ENCODE measurements at places on chromosomes 1 and 21.

DNA sequence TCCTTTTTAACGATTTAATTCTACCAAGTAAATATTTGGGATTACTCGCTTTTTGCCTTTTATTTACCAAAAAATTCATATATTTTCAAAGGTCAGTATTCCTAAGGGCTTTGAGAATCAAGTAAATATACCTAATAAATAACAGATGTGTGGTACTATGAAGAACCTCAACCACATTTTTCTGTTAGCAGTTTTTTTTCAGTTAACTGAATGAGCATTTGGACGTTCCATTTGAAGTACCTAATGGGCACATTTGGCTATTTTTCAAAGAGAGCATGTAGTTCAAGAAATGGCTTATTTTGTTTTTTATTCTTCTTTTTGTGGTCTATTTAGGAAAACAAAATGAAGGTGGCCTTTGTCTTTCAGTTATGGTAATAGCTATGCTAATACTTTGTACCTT is 253.0 kb downstream of the GPR52 start:
- DNase-seq = no peak

DNA sequence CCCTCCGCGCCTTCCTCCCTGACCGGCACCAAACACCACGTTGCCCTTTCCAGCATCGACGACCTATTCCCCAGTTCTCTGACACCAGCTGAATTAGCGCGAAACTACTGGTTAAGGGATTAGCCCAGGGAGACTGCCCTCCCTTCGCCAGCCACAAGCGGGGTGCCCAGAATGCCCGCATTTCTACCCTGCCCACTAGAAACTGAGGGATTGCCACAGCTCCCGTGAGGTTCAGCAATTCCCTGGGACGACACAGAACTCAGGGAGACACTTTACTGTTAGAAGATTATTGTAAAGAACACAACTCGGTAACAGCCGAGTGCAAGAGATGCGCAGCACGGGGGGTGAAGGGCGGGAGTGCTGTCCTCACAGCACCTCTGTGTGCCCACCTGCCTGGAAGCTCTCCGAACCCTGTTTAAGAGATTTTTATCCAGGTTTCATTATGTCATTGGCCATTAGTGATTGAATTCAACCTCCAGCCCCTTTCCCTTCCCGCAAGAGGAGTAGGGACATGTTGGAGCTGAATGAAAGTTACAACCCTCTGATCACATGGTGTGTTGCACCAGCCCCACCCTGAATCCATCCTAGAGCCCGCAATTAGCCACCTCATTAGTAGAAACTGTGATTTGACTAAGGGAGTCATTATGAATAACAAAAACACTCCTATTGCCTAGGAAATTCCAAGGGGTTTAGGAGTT is 15.8 kb upstream of the RIPPLY3 start:
- no peak for DNase-seq

DNA sequence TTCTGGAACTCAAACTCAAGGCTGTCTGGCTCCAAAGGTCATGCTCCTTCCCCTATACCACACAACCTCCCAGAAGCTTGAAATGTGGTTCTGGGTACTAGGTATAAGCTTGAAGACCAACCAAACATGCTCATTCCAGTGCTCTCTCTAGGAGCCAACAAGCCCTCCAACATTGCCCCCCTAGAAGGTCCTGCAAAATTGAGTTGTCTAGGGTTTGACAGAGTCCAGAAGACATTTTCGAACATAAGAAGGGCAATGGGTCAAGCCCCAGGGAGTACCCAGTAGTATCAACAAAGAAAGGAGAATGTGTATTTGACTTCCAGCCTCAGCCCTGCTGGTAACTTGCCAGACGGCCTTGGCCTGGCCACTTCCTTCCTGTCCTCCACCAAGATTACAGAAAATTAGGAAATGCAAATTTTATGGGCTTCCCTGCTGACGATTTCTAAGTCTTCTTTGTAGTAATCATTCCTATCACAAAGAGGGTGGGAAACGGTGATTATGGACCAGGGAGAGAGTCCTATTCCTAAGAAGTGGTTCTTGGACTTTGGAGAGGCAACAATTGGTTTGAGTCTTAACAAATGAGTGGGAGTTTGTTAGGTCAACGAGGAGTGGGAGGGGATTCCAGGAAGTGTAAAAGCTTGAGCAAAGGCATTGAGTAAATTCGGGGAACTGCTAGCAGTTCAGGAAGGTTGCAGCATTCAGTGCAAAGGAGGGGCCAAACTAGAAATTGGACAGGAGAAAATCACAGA is 18.7 kb upstream of the SLAMF1 start:
- peak; percentile 64 for DNase-seq

DNA sequence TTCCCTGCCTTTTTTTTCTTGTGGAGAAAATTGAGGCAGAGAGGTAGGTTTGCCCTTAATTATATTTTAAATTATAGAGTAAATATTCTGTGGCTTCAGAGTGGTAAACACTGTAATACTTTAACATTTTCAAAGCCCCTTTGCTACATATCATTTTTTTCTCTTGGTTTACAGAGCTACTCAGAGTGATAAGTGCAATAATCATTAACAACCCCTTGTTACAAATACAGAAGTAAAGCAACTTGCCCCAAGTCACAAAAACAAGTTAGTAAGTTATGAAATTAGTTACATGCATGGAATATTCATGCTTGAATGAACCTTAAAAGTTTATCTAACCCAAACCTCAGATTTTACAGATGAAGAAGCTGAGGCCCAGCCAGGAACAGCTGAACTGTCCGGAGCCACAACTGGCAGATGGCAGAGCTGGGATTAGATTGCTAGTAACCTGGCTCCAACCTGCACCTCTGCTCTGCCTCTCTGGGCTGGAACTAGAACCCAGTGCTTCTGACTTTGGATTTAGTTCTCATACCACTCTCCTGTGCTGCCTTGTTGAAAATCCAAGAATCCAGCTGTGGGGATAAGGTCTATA is 48.7 kb downstream of the TNN start:
- DNase-seq = no peak

GRCh38 chr1:186574926-186575325 is 105.3 kb downstream of the PTGS2 start:
- DNase-seq = no peak

DNA sequence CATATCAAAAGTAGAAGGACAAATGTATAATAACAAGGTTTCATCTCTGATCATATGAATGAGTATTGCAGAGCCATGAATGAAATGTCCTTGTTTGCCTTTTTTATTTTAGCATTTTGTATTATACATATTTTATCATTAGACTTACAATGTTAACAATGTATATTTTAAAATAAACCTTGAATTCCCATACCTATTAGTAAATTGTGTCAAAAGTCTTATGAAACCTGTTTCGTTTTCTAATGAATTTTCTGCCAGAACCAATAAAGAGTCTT is 646 bp downstream of the DNAJB4 start:
- DNase-seq = no peak

GRCh38 chr1:156167536-156167935 is 14.2 kb downstream of the SEMA4A start:
- no peak for DNase-seq

DNA sequence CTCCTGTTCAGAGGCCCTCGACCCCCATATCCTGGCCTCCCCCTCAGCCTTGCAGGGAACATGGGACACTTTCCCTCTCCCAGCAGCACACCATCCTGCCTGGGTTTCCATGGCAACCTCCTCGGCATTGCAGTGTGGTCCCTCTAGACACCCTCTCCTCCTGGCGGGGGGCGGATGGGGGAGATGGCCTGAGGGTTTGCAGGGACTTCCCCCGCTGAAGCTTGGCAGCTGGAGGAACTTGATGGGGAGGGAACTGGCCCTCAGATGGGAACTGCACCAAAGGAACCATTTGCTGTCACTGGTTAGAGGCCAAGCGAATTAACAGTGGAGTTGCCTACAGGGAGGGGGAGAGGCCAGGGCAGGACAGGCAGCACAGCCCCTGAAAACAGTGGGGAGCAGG is 28.7 kb downstream of the RIMS3 start:
- no peak for DNase-seq

DNA sequence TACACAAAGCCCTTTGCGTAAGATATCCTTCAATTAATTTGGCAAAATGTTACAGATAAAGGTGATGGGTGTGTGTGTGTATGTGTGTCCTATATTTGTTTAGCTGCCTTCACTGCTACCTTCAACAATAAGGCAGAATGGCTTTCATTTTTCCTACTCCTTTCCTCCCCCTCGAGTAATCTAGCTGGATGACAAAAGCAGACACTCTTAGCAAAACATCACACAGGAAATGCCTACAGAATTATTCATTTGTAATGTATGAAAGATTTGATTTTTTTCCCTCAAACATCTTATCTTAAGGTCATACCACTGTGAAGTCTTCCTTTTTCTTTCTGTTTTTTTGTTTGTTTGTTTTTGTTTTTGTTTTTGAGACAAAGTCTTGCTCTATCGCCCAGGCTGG is 10.6 kb downstream of the PTPN22 start:
- DNase-seq = no peak

GRCh38 chr1:31754397-31754796 is 9.7 kb downstream of the ADGRB2 start:
- no peak for DNase-seq

DNA sequence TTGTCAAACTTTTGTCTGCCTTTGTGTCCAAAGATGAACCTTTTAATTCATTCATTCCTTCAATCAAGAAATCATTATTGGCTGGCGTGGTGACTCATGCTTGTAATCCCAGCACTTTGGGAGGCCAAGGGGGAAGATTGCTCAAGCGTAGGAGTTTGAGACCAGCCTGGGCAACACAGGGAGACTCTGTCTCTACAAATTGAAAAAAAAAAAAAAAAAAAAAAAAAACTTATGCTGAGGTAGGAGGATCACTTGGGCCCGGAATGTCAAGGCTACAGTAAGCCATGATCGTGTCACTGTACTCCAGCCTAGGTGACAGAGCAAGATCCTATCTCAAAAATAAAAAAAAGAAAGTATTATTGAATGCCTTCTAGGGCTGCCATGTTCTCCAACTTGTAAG is 51.3 kb upstream of the CXADR start:
- no peak for DNase-seq

- DNase-seq = no peak
Observed at GRCh38 chr1:80217377-80217986, 1211.0 kb upstream of the ADGRL4 start.

DNA sequence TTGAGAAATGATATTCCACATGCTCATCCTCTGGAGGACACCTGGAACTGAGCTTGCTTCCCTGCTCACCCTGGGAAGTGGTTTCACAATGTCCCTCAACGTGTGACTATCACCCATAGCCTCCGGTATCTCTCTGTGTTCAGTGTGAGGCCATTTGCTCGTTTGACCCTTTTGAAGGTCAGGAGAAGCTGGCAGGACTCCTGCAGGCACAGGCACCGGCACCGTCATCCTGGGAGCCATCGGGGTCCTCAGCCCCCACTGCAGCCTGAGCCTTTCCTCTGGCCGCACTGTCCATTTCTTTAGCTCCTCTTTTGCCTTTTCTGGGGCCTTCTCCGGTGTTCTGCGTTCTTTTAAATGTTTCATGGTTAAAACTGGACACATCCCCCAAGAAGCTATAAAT is 159.6 kb upstream of the COL6A1 start:
- DNase-seq = no peak

DNA sequence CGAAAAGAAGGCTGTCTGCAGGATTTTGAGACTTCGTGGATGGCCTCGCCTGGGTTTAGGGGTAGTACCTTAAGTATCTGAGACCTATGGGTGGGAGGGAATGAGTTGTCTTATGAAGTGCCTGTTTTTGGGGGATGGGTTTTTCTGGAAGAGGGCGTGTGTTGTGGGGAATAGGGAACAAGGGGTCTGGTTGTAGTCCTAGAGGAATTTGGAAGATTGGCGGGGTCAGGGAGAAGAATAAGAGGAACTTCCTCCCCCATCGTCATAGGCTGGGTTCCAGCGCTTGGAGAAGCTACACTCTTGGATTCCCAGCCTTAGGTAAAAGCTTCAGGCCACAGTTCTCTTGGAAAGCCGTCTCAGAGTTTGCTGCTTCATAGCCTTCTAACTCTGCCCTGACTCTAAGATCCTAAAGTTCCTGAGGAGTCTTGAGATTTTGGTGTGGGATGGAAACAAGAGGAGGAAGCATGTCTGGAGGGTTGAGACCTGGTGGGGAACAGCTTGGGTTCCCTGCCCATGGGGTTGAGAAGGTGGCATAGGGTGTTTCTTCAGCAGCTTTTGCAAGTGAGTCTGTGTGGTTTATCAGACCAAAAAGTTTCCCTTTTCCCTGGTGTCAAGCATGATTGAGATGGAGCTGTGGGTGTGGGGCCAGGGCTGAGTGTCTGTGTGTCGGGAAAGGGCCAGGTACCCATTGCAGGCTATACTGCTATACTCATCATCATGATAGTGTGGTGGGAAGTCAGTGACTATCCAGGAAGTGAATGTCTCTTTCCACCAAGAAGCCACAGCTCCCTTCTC is 1.8 kb downstream of the VANGL2 start:
- no peak for DNase-seq

GRCh38 chr1:209728466-209728865 is 23.8 kb downstream of the HSD11B1 start:
- no peak for DNase-seq

DNA sequence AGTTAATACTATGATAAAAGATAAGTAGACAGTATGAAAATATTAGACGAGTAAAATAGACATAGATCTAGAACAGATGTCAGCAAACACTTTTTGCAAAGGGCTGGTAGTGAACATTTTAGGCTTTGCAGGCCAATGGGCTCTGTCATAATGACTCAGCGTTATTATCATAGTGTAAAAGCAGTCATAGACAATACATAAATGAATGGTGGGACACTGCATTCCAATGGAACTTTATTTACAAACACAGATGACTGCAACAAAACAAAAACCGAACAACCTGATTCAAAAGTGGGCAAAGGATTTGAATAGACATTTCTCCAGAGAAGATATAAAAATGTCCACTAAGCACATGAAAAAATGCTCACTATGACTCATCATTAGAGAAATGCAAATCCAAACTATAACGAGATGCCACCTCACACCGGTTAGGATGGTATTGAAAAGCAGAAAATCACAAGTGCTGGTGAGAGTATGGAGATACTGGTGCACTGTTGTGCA is 7.3 kb downstream of the GSTM5 start:
- DNase-seq = no peak

DNA sequence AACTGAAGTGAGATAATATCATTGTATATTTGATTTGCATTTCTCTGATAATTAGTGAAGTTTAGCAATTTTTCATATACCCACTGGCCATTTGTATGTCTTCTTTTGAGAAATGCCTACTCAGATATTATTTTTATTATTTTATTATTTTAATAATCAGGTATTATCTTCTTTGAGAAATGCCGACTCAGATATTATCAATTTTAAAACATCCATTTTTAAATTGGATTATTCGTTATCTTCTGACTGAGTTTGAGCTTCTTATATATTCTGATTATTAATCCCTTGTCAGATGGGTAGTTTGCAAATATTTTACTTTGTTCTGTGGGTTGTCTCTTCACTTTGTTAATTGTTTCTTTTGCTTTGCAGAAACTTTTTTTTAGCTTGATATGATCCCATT is 37.7 kb downstream of the KMO start:
- no peak for DNase-seq

GRCh38 chr1:75135573-75136194 is 1.5 kb downstream of the LHX8 start:
- DNase-seq = no peak
